ENCODE measurements at places on chromosomes 16 and 17. TPM values are rescaled to one million over a fixed set of nuclear protein-coding genes. Genes with fewer than 3 reads are reported as not detected.
A peak's percentile ranks its signal among the peaks of the same experiment; 100 is the strongest.

The USP36 gene
- 107 TPM for total RNA-seq

The CACNA1H gene
- not detected for total RNA-seq

The HBA1 gene
- 109 TPM for total RNA-seq

DNA sequence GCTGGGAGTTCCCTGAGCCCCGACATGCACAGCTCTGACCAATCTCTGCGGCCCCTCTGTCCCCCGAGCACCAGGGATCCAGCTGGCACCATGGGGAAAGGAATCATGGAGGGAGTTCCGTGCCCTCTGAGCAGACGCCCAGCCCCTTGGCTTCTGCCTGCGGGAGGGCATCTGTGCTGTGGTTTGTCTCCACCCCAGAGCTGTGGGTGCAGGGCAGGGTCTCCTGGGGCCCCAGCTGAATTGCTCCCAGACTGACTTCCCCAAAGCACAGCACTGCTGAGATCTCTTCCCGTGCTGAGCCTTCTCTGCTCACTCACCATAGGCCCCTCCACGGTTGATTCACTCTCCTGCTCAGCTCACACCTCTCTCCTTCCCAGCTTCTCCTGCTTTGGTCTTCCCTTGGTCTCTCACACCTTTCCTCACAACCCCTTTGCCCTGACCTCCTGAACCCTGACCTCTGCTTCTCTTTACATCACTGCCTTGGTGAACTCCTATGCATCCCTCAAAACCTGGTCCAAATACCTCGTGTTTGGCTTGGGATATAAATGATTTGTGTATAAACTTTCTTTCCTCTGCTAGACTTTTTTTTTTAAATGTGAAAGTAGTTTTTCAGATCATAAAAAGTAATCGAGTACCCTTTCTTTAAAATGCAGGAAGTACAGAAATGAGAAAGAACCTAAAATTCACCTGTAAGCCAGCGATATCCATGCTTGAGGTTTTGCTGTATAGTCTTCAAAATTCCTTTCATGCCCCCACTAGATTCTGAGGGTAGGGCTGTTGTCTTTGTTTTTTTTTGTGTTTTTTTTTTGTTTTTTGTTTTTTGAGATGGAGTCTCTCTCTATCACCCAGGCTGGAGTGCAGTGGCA is 265.3 kb downstream of the SEC14L1 start:
- peak overlapping the region; percentile 89 for H3K4me3 ChIP-seq
- peaks cover 94% of the 10 kb centered on the region for H3K4me1 ChIP-seq
- H3K27me3 ChIP-seq, result no peaks in the 10 kb centered on the region
- H3K27ac ChIP-seq, result peak overlapping the region; percentile 96
- DNase-seq, result peak; percentile 61

- no peak for DNase-seq
- peaks cover 9% of the 10 kb centered on the region for H3K4me1 ChIP-seq
- H3K36me3 ChIP-seq, result no peaks in the 10 kb centered on the region
- no peak overlapping the region for H3K4me3 ChIP-seq
These were observed 5.1 kb downstream of the CCL18 start for GRCh38 chr17:36069136-36069535.

GRCh38 chr16:14301169-14302030 is 230.3 kb downstream of the MRTFB start:
- no peak for DNase-seq
- H3K27me3 ChIP-seq, result peaks cover 14% of the 10 kb centered on the region
- H3K36me3 ChIP-seq, result no peaks in the 10 kb centered on the region
- peak overlapping the region; percentile 61 for H3K27ac ChIP-seq

DNA sequence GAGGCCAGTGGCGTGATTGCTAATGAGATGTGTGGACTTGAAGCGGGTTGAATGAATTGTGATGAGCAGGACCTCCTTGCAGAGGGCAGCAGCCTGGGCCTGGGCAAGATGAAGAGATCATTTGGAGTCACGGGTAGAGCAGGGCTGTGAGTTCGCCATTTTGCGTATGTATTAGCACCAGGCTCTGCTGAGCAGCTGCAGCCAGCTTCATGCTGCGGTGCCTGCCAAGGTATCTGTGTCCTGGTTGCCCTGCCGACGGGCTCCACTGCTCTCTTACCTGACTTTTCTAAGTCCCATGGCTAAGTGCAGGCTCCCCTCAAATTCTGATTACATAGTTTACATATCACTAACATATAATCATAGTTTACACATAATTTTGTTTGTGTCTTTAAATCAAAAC is 295.7 kb downstream of the SNX29 start:
- no peak for DNase-seq
- H3K27me3 ChIP-seq, result no peaks in the 10 kb centered on the region
- no peak overlapping the region for H3K27ac ChIP-seq
- H3K4me1 ChIP-seq, result peaks cover 2% of the 10 kb centered on the region
- H3K4me3 ChIP-seq, result no peak overlapping the region

- no peaks in the 10 kb centered on the region for H3K27me3 ChIP-seq
- peak overlapping the region; percentile 90 for H3K27ac ChIP-seq
- H3K4me1 ChIP-seq, result peaks cover 46% of the 10 kb centered on the region
- H3K4me3 ChIP-seq, result peak overlapping the region; percentile 44
- no peaks in the 10 kb centered on the region for H3K36me3 ChIP-seq
- no peak for DNase-seq
These were observed 10.3 kb upstream of the IRF8 start for GRCh38 chr16:85888405-85889331.

- H3K4me3 ChIP-seq, result no peak overlapping the region
- no peak for DNase-seq
- no peaks in the 10 kb centered on the region for H3K4me1 ChIP-seq
- H3K36me3 ChIP-seq, result no peaks in the 10 kb centered on the region
- H3K27me3 ChIP-seq, result no peaks in the 10 kb centered on the region
These were observed 274.2 kb upstream of the MYOCD start for GRCh38 chr17:12391468-12391867.

Measured in activated B cell treated with CpG ODN at 0.5 μM for 24 hours (primary cell).